ENCODE measurements at places on chromosomes 16 and 17. TPM values are rescaled to one million over a fixed set of nuclear protein-coding genes. Genes with fewer than 3 reads are reported as not detected.

The NPIPB9 gene
- not detected for polyA plus RNA-seq

The FADS6 gene
- polyA plus RNA-seq = not detected

The TMEM220 gene
- polyA plus RNA-seq = 2.8 TPM

The CIBAR2 gene
- not detected for polyA plus RNA-seq

The SSTR5 gene
- polyA plus RNA-seq = not detected

The SPNS1 gene
- polyA plus RNA-seq = 28.2 TPM

The GUCY2D gene
- 0.18 TPM for polyA plus RNA-seq

The KRT31 gene
- not detected for polyA plus RNA-seq

The G6PC1 gene
- polyA plus RNA-seq = not detected

Measured in CD4-positive, alpha-beta memory T cell (primary cell).